ENCODE measurements at places on chromosomes 11 and 22.

DNA sequence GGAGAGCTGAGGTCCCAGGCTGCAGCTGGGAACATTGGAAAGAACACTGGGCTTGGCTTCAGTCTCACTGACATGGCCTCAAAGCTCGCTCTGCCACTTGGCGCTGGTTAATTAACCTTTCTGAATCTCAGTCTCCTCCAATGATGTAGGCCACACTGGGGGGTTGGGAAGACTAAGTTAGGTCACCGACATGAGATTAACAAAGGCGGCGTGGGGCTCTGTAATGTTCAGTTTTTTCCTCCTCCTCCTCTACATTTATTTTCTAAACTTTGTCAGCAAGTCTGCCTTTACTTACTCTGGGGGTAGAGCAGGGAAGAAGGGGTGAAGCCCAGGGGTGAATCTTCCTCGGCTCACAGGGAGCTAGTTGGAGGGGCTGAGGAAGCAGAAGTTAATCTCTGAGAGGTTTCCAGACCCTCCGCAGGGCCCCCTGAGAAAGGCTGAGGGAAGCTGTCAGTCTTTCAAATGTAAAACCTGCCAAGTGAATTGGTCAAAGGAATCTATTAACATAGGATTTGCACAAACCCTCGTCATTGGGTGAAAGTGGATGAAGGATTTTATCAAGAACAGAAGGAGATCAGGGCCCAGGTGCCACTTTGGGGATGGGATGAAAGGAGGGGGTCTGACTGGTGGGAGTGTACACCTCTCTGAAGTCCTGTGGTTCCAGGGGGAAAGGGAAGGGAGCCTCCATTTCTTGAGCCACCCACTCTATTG is 32.1 kb upstream of the TENM4 start:
- DNase-seq = no peak

DNA sequence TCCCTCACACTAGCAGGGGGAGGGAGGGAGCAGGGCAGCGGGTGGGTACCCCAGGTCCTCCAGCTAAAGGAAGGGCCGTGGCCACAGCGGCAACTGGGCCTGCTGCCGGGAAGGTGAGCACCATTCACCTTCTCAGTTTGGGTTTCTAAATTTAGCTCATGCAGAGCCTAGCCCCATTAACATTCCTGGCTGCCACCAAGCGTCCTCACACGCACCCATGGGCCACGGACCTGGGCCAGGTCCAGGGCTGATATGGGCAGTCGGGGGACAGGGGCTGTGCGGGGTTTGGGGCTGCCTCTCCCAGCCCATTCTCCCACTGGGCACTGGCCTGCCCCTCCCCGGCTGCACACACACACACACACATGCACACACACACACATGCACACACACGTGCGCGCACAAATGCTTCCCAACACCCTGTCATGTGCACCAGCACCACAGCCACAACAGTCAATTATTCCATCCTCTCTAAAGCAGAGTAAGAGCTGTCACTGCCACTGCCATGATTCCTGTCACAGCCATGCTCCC is 28.7 kb downstream of the SYT7 start:
- DNase-seq = no peak

- DNase-seq = no peak
Observed at GRCh38 chr11:95566211-95566610, 223.4 kb downstream of the FAM76B start.

GRCh38 chr22:35257002-35257320 is 332 bp upstream of the HMGXB4 start:
- no peak for DNase-seq

GRCh38 chr22:17143101-17143500 is 16.0 kb downstream of the HDHD5 start:
- DNase-seq = no peak

DNA sequence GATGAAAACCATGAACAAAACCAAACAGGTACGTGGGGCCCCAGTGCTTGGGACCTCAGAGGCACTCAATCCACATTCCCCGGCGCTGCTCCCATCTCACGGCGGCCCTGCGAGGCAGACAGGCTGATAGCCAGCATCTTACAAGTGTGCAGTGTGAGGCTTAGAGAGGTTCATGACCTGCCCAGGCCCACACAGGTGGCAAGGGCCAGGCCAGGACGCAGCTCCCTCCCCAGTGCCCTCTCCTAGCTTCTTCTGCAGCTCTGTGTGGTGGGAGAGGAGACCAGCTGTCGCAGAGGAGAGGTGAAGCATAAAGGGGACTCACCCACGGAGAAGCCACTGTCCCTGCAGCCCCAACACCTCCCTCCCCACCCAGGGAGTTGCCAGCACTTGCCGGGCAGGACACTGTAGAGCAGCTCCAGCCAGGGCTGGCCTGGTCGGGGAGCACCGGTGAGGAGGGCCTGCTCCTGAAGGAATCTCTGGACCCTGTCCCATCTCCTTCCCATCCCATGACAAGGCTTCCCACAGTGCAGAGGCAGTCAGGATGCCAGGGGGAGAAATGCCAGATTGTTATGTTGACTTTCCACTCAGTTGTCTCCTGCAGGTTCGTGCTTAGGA is 92.4 kb upstream of the TMEM45B start:
- no peak for DNase-seq

- no peak for DNase-seq
Observed at GRCh38 chr11:47189100-47189834, 3.0 kb upstream of the PACSIN3 start.

DNA sequence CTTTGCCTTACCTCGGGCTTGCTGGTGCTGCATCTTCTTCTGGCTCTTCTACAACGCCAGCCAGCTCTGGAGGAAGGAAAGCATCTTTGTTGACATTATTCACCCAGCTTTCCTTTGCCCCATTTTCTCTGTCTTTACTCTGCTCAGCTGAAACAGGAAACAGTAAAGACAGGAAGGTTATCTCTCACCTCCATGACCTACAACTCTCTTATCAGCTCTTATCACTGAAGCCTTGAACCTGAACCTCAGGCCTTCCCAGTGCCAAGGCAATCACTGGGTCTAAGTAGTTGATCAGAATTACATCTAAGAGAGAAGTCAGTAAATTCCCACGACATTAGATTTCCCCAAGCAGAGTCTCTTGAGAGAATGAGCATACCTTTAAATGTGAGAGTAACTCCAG is 59.6 kb upstream of the CCDC89 start:
- no peak for DNase-seq

GRCh38 chr11:80565231-80565630 is 1124.4 kb upstream of the TENM4 start:
- no peak for DNase-seq

GRCh38 chr11:44178381-44178780 is 82.9 kb downstream of the EXT2 start:
- no peak for DNase-seq

DNA sequence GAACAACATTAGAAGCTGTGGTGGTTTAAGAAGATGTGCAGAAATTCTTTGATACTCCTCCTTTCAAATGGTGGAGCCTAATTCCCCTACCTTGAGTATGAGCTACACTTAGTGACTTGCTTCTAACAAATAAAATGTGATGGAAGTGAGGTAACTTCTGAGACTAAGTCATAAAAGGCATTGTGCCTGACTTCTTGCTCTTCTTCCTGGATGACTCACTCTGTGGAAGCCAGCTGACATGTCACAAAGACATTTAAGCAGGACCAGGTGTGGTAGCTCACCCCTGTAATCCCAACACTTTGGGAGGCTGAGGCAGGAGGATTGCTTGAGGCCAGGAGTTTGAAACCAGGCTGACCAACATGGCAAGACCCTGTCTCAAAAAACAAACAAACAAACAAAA is 3.9 kb upstream of the PLA2G3 start:
- no peak for DNase-seq

DNA sequence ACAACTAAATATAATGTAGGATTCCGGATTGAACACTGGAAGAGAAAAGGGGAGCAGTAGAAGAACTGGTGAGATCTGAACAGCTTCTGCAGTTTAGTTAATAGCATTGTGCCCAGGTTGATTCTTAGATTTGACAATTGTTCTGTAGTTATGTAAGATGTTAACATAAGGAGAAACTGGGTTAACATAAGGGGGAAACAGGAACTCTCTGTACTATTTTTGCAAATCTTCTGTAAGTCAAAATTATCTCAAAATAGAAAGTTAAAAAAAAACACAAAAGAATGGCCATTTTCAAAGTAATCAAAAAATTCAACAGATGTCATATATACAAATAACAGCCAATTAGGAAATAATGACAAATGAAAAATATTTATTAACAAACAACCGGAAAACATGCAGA is 18.7 kb upstream of the LRP5 start:
- DNase-seq = no peak

DNA sequence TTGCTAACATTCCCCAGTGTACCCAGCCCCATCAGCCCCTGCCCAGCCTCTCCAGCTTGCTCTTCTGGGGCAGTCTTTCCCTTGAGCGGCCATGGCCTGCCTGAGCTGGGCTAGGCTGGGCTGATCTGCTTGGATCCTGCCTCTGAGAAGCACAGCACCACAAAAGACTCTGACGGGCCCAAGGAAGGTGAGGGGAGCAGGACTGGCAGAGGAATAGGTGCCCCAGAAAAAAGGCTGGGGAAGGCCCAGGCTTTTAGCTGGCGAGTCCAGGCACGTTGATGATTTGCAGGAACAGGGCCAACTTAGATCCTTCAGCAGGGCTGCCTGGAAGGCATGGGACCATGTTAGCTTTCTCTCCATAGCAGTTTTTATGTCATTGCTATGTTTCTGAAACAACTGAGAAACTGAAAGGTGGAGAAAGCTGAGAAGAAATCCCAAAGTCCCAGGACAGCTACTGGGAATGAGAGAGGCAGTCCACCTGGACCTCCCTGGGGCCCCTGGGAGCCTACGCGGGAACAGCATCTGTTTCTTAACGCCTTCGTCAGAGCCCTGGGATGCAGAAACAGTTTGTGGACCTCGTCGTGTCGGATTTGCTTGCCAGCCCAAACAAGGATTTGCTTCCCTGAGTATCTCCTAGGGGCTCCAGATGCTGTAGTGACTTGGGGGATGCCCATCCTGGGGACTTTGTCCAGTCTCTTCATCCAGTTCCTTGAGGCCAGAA is 24.4 kb upstream of the FXYD6 start:
- DNase-seq = no peak

DNA sequence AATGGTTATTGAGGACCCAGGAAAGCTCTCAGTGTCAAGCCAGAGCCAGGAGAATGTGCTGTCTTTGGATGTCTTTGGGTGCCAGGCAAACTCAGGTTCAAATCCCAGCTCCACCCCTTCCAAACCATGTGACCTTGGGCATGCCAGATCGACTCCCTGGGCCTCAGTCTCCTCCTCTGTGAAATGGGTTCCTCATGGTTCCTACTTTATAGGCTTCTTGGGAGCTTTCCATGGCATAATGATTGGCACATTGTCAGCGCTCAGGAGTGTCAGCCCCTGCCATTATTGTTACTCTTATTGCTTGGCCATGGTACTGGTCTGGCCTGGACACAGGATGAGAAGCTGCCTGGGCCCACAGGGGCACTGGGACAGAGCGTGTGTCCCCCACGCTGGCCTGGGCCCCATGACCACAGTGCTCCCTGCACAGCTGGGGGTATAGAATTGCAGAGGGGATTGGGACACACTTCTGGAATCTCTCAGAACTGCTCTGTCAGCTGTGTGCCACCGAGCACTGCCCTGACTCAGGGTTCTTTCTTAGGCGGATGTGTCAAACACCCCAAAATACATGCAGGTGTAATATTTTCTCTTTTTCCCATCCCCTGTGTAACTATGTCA is 37.6 kb upstream of the CRYBB3 start:
- no peak for DNase-seq

- no peak for DNase-seq
Observed at GRCh38 chr22:29734406-29734805, 14.6 kb downstream of the CABP7 start.

- no peak for DNase-seq
Observed at GRCh38 chr11:68010090-68011041, at the start of gene ALDH3B1. Gene ALDH3B1, plus strand, starts transcription at chr11:68010327. Its CDS starts 4,971 bp downstream, at chr11:68015298.

- no peak for DNase-seq
Observed at GRCh38 chr11:71120471-71120896, 131.9 kb downstream of the SHANK2 start.

DNA sequence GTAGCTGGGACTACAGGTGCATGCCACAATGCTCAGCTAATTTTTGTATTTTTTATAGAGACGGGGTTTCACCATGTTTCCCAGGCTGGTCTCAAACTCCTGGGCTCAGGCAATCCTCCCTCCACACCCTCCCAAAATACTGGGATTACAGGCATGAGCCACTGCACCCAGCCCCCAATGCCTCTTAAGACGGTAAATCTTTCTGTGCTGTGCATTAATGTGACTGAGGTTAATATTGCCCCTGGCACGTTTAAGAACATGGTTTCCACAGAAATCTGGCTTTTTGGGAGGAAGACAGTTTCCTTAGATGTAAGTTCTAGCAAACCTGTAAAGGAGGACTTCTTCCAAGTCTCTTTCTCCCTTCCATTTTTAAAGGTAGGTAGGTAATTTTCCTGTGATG is 6.1 kb upstream of the HORMAD2 start:
- DNase-seq = no peak

- DNase-seq = no peak
Observed at GRCh38 chr11:67031791-67032561, 9.0 kb downstream of the SYT12 start.

DNA sequence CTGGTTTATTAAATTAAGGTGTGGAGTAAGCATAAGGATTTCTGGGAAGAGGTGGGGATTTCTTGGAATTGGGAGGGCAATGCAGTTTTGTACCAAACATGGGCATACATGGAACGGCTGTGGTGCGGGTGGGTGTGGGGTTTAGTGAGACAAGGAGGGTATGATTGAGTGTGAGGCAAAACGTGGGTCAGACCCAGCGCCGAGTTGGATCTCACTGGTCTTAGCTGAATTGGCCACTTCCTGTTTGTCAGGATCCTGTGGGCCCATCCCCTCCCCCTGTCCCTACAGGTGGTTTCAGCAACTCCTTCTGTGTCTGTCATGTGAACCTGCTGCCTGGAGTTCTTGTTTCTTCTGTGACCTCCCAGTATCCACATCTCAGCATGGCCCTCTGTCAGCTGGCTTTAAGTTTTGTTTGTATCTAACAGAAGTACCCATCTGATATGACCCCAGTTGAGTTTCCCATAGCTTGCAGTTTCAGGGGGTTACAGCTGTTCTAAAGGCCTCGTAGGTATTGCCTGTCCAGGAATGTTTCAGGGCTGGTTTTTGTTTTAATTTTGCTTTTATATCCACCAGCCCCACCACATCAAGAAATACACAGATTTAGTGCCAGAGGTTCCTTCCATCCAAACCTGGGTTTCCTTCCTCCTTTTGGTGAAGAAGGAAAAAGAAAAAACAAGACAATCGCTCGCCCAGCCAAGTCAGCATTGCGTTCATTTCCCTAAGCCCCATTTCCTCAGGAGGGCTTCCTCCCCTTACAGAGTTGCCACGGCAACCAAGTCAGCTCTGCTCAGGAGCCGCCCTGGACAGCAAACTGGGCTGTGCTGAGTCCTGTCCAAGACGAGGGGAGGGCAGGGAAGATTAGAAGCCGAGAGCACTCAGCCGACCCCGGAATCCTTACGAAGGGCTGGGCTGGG is 6.0 kb downstream of the APOL1 start:
- DNase-seq = no peak

- no peak for DNase-seq
Observed at GRCh38 chr11:88469561-88470225, 132.2 kb upstream of the CTSC start.

DNA sequence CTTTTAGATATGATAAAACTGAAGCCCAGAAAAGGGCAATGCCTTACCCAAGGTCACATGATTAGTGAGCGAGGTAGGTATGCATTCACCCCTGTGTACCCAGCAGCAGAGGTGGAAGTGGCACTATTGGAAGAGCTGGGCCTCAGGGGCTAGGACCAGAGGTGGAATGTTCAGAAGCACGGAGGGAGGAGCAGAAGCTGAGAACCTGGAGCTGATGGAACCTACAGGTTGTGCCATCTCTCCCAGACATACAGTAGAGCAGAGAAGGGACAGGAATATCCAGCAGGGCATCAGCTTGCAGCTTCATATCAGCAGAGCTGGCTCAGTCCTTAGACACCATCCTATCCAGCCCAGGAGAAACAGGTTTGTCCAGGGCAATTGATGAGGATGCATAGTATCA is 14.6 kb upstream of the FCHSD2 start:
- DNase-seq = no peak

Measured in cortex of kidney (tissue), 1 donor.